Caudate nucleus (tissue), 63 donors: ENCODE measurements at places on chromosomes 2 and 18.

GRCh38 chr2:150479075-150479915, 8.2 kb downstream of the RND3 start:
- DNase-seq = no peak

GRCh38 chr2:177633910-177634294, 241.3 kb downstream of the AGPS start:
- no peak for DNase-seq

DNA sequence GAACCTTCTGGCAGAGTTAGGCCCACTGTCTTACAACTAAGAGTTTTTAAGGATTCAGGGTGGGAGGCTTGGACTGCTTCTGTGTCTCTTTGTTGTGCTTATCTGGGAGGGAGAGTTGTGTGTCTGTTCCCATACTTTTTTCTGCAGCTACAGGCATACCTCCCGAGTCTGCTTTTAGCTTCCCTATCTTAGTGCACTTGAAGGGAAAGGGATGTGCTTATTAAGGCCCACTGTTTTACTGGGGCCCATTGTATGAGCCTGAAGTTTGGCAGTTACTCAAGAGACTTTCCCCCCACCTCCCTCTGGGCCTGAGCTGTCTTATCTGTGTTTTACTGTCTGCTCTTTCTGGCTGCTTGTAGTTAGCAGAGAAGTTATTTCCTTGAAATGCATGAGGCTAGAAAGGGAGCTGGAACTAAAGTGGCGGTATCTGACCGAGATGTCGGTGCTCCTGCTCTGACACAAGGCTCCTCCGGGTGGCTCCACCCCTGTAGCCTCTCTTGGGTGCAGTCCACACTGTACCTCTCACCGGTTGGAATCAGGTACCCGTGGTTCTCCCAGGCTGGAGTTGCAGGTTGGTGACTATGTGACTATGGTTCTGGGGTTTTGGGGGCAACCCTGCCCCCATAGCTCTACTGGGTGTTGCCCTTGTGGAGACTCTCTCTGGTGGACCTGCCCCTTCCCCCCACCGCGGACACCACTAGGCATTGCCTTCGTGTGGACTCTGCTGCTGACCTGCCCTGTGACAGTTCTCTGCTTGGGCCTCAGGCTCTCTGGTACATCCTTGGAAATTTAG, 12.9 kb downstream of the UBR3 start:
- DNase-seq = no peak

GRCh38 chr2:235194836-235195235, 243.0 kb downstream of the SH3BP4 start:
- DNase-seq = no peak

GRCh38 chr18:39241534-39241933, 1675.9 kb upstream of the CELF4 start:
- DNase-seq = no peak

- no peak for DNase-seq
Observed at GRCh38 chr2:126650994-126651393, 5.0 kb upstream of the GYPC start.

DNA sequence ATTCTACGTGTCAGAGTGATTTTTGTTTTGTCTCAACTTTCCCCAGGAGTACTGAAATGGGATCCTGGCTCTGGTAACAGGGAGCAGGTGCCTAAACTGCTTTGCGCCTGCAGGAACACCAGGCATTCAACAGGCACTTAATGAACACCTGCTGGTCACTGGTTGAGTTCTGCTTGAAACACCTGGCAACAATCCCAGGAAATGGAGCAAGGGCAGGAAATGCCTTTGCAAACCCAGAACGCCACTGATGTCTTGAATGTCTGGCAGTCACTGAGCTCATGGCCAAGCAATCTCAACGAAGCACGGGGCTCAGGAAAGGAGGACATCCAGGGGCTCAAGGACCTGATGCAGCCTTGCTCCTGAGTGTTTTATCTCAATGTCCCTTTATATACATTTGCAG, 360.0 kb upstream of the RAB6C start:
- DNase-seq = no peak

- DNase-seq = no peak
Observed at GRCh38 chr2:21220930-21221329, 97.2 kb downstream of the TDRD15 start.

- DNase-seq = no peak
Observed at GRCh38 chr2:98586551-98587140, 21.7 kb downstream of the COA5 start.

DNA sequence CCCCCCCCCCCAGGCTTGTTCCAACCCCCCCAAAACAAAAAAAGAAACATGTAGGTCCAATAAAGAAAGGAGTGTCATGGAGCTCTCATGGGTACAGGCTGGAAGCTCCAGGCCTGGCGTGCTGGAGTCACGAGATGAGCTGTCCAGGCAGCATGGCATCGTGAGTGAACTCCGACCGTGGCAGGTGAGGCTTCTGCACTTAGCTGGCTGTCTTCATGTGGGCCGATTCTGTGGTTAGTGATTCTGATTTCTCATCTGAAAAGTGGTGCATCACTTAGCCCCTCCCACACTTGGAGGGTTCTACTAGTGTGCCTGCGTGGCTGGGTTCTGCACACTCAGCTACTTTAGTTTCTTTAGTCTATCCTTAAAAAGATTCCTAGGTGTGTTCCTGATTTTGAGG, 126.4 kb upstream of the MGAT5 start:
- DNase-seq = no peak

- DNase-seq = no peak
Observed at GRCh38 chr2:38610851-38611801, 8.4 kb upstream of the HNRNPLL start.

- DNase-seq = no peak
Observed at GRCh38 chr2:232534940-232535651, 4.4 kb upstream of the CHRNG start.

GRCh38 chr18:68574311-68574710, 140.6 kb downstream of the TMX3 start:
- no peak for DNase-seq

DNA sequence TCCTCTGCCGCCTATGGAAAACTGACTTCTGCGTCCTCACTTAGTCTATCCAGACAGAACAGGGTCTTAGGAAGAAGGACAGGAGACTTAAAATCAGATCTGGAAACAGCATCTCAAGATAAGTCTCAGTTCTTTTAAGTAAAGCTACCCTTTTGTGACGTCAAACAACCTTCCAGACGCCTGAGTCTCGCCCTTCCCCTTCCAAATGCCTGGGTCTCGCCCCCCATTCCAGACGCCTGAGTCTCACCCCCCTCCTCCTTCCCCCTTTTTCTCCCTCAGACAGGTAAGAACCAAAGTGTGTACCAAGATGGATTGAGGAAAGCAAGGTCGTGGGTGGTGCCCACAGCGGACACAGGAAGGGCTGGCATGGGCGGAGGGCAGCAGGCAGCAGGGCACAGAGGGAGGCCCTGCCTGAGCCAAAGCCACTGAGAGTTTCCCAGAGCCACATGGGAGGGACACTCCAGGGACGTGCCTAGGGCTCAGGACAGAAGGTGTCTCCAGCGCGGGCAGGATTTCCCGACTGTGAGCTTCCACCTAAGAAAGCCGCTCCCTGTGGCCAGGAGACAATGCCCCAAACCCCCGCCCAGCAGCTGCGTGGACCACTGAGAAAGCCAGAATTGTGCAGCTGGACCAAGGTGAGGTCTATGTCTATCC, 51.3 kb downstream of the ANKMY1 start:
- DNase-seq = no peak

DNA sequence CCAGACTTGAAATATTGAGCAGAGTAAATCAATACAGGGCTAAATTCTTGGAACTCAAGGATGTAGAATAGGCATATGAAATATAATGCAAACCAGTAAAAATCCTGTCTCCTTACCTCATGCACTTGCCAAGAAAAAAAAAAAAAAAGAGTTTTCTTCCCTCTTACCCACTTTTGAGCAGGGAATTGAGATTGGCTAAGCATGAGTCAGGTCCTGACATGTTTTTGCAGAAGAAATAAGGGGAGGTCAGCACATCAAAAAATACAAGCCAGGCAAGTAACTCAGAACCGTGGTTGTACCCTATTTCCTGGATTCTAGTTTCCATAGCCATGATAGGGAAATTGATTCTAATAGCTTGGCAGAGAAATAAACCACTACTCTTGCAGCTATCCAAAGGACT, 1526.7 kb downstream of the LRP1B start:
- no peak for DNase-seq

DNA sequence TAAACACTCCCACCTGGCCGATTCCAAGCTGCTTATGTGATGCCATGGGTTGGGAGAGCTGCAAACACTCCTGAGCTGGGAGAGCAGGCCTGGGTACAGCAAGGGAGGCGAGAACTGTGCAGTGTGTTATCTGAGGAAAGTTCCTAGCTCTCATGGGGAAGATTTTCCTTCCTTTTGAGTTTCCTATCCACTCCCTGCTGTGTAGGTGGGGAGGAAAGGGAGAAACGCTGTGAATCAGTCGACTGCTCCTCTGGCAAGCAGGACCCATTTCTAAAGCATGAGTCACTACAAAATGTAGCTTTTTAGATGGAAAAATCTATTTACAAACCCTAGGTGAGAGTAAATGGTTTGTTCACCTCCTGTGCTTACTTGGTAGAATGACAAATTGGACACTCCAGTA, 80.4 kb downstream of the SH3RF3 start:
- DNase-seq = no peak

- DNase-seq = no peak
Observed at GRCh38 chr2:147197754-147198483, 646.9 kb upstream of the ACVR2A start.

- DNase-seq = no peak
Observed at GRCh38 chr2:148936857-148937450, 61.9 kb downstream of the KIF5C start.

DNA sequence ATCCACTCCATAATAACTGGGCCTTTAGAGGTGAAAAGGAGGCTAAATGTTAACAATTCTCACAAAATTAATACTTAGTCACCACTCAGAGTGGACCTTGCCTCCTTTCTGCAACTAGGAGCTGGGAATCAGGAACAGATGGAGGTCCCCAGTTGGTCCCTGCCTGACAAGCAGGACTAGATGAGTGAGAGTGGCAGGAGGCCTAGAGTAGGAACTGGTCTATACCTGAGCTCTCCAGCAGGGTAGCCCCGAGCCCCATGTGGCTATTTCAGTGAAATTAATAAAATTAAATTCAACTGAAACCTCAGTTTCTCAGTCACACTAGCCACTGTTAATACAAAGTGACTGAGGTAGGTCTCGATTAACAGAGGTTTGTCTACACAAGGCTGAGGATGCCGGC, 150.5 kb downstream of the MYO5B start:
- DNase-seq = no peak

DNA sequence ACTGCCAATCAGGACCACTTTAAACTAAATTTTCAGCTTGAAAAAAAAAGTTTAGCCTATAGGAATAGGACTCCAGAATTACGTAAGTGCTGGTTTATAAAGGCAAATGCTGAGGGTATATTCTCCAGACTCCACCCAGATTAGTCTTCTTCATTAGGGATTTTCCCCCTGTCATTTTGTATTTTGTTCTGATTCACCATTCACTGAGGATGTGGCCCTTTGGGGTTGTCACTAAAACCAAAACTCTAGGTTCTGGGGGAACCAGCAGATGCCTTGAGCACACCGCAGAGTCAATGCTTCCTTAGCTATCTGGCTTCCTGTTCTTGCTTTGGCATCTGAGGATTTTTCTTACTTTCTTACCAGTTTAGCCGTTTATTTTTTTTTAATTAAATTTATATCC, 10.5 kb downstream of the SCYGR4 start:
- no peak for DNase-seq

GRCh38 chr2:101307503-101307902, 998 bp downstream of the RNF149 start:
- DNase-seq = no peak

- no peak for DNase-seq
Observed at GRCh38 chr2:234203135-234203984, 152.9 kb downstream of the SPP2 start.

DNA sequence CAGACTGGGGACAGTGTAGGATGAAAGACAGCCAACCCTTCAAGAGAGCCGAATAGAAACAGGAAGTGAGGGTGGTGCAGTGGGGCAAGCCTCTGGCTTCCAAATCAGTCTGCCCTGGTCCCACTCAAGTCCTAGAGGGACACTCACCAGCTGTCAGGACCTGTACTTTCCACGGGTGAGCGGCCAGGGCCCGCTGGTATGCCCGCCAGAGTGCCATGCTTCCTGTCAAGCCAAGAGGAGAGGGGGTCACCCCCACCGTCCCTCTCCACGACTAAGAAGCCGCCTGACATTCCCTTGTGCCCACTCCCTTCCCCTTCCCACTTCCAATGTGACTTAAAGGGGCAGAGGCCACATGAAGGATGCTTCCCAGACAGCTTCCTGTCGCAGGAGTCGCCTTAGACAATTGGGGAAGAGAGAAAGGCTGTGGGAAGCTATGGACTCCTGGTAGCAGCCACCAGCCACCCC, 564 bp downstream of the MPV17 start:
- DNase-seq = no peak

- DNase-seq = no peak
Observed at GRCh38 chr2:164620457-164620856, 825 bp downstream of the GRB14 start.

GRCh38 chr18:47204908-47205522, 28.9 kb upstream of the IER3IP1 start:
- DNase-seq = no peak

GRCh38 chr2:200614249-200614648, 28.4 kb downstream of the AOX1 start:
- no peak for DNase-seq

- DNase-seq = no peak
Observed at GRCh38 chr2:178905261-178905660, 98.0 kb upstream of the TTN start.

GRCh38 chr18:48533340-48534070, 5.3 kb upstream of the CTIF start:
- DNase-seq = no peak

DNA sequence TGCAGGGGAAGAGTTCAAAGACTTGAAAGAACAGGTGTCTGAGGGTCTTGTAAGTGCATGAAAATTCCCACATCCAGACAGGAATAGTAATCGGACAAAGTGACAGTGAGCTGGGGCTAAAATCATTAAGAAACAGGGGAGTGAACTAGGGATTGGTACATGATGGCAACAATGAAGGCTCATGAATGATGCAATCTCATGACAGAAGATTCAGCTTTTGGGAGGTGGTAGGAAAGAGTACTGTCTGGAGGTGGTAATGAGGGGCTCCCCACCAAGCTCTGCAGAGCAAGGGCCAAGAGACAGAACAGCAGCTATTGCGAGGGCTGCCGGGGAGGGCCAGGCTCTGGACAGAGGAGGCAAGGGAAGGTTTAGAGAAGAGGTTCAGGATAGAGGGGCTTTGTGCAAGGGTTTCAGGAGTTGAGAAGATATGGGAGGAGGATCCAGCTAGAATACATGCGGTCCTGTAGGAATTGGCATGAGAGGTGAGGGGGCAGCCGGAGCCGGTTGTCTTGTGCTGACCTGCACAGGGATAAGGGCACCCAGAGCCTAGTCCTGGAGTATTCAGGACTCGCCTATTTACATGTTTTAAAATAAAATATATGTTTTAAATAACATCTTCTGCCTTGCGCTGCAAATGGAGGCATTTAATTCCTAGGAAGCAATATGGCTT, 31.4 kb downstream of the MAP3K20 start:
- DNase-seq = no peak

GRCh38 chr2:209864716-209865295, 93.2 kb downstream of the UNC80 start:
- no peak for DNase-seq

- no peak for DNase-seq
Observed at GRCh38 chr2:18800240-18800971, 211.0 kb upstream of the NT5C1B start.

- no peak for DNase-seq
Observed at GRCh38 chr2:6955511-6956136, 38.4 kb downstream of the RNF144A start.
